Activated CD8-positive, alpha-beta T cell treated with anti-CD3 and anti-CD28 coated beads, Interleukin-2, amount 10 ng/mL, durations not matched to agents 7 days and 5 days (primary cell): ENCODE measurements at places on chromosomes 5 and 9.

DNA sequence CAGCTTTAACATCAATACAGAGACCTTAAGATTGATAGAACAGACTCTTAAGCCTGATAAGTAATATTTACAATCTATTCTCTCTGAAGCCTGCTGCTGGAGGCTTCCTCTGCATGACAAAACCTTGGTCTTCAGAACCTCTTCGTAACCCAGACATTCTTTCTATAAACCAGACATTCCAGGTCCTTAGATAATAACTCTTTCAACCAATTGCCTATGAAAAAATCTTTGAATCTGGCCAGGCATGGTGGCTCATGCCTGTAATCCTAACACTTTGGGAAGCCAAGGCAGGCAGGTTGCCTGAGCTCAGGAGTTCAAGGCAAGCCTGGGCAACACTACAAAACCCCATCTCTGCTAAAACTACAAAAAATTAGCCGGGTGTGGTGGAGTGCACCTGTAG is 327.8 kb downstream of the ENC1 start:
- DNase-seq = no peak
- H3K4me1 ChIP-seq = no peaks in the 10 kb centered on the region
- H3K27me3 ChIP-seq = peaks cover 5% of the 10 kb centered on the region
- no peak overlapping the region for H3K27ac ChIP-seq

- H3K27me3 ChIP-seq = no peaks in the 10 kb centered on the region
- DNase-seq = no peak
- no peak overlapping the region for H3K4me3 ChIP-seq
- no peaks in the 10 kb centered on the region for H3K36me3 ChIP-seq
- no peaks in the 10 kb centered on the region for H3K4me1 ChIP-seq
Measured at GRCh38 chr9:72931437-72931836, 21.4 kb downstream of the ALDH1A1 start.

GRCh38 chr9:85522459-85523092 is 219.2 kb downstream of the AGTPBP1 start:
- peak; percentile 43 for DNase-seq
- peaks cover 50% of the 10 kb centered on the region for H3K27me3 ChIP-seq
- peak overlapping the region; percentile 66 for H3K4me3 ChIP-seq
- H3K27ac ChIP-seq = no peak overlapping the region
- no peaks in the 10 kb centered on the region for H3K36me3 ChIP-seq
- peaks cover 12% of the 10 kb centered on the region for H3K4me1 ChIP-seq

GRCh38 chr9:131433302-131433854 is 39.5 kb downstream of the PRRC2B start:
- DNase-seq = no peak
- H3K27ac ChIP-seq = peak overlapping the region; percentile 41
- H3K4me1 ChIP-seq = peaks cover 43% of the 10 kb centered on the region
- no peak overlapping the region for H3K4me3 ChIP-seq
- H3K36me3 ChIP-seq = peaks cover 64% of the 10 kb centered on the region
- H3K27me3 ChIP-seq = no peaks in the 10 kb centered on the region

DNA sequence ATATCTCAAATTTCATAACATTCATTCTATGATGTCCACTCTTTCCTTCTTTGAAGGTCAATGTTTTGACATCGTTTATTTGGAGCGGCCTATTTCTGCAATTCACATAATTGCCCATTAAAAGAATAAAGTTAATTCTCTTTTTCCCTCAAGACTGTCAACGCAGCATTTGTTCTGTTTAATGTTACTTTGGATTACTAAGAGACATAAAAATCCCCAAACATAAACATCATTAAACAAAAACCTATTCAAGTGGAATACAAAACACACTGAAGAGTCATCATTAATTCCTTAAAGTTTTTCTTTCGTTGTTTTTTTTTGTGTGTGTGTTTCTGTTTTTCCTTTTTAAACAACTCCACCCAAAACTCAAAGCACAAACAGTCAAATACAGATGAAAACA is 151.1 kb downstream of the TRPM6 start:
- H3K4me1 ChIP-seq = peaks cover 4% of the 10 kb centered on the region
- no peak for DNase-seq
- H3K27ac ChIP-seq = no peak overlapping the region
- H3K36me3 ChIP-seq = no peaks in the 10 kb centered on the region
- peaks cover 6% of the 10 kb centered on the region for H3K27me3 ChIP-seq
